ENCODE measurements at places on chromosomes 13 and 19. TPM values are rescaled to one million over a fixed set of nuclear protein-coding genes. Genes with fewer than 3 reads are reported as not detected.
A peak's percentile ranks its signal among the peaks of the same experiment; 100 is the strongest.

The EDNRB gene
- total RNA-seq: not detected

GRCh38 chr13:71320452-71320851, 546.6 kb downstream of the DACH1 start:
- DNase-seq: peak; percentile 18

The ZIC5 gene
- total RNA-seq: not detected

GRCh38 chr19:53875602-53876325, 6.2 kb upstream of the PRKCG start:
- no peak for DNase-seq

The SMIM44 gene
- not detected for total RNA-seq

DNA sequence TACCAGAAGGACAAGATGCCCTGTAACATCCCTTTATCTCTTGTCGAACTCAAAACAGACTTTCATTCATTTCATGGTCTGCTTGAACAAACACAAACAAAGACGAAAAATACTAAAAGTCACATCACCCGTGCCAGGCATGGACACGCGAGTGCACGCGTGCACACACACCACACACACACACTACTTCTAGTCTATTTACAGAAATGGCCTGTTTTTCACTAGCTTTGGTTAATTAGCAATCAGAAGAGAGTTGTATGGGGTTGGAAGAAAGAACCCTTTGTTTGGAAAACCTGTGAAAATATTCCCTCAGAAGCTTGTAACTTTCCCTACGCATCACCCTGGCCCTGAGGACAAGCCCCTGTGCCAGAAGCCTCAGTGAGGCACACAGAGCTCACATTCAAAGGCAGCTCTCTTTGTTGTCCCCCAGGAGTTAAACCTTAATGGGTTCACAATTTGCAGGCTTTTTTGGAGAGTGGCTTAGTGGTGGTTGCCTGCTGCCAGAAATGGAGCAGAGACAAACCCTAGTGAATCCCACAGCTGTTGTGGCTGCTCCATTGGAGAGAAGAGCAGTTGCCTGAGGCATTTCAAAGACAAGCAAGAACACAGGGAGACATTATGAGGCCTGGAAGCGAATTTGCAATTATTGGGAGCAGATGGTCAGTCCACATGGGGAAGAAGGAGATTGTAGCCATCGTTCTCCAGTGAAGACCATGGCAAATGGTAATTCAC, 55.9 kb downstream of the STARD13 start:
- no peak for DNase-seq

GRCh38 chr13:41970022-41970421, 9.1 kb upstream of the VWA8 start:
- no peak for DNase-seq

The TMIGD2 gene
- 16.1 TPM for total RNA-seq

The GPR12 gene
- total RNA-seq: not detected

DNA sequence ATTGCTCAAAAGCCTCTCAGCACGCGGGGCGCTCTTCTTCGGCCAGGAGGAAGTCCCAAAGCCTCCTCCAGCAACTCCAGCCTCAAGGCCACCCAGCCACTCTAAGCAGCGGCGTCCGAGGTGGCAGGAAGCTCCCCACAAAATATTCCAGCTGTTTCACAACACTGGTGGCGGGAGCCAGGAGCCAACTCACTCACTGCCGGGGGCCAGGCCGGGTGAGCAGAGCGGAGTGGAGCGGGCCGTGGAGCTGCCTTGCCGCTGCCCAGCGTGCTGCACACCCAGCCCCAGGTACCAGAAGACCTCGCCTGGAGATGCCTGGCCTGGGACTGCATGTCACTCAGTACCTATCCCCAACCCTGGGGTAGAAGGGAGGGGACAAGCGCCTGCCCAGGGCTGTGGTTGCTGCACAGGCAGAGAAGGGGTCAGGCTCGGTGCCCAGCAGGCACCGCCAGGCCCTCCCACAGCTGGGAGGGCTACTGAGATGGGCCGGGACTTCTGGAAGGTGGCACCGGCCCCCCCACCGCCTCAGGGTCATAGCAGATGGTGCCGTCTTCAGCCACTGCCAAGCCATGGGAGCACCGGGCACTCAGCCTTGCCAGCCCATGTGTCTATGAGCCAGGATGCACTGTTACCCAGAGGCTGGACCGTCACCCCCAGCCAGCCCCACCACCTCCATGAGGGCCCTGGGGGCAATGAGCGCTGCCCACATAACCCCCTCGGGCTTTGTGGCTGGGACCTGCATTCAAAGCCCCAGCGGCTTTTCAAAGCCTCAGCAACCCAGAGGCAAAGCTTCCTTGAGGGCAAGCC, 59.2 kb downstream of the MLLT1 start:
- DNase-seq: no peak

DNA sequence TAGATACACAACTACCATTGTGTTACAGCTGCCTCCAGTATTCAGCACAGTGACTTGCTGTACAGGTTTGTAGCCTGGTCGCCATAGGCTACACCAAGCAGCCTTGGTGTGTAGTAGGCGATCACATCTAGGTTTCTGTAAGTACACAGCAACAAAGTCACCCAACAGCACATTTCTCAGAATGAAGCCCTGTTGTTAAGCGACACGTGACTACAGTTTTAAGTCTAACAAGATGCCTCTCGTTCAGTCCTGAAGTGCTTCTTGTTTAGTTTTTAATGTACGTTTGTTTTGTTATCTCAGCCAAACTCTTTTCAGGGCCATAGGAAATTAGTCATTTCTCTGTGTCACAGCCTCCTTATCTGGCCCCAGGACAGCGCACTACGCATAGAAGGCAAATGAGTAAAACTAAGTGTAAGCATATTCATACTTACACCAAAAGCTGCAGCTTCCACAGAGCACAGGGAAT, 50.0 kb upstream of the GPR183 start:
- peak; percentile 82 for DNase-seq

GRCh38 chr13:51071493-51071892, 39.6 kb downstream of the C13orf42 start:
- no peak for DNase-seq

The SHISA2 gene
- total RNA-seq: 0.07 TPM

The PVR gene
- total RNA-seq: 11.3 TPM

DNA sequence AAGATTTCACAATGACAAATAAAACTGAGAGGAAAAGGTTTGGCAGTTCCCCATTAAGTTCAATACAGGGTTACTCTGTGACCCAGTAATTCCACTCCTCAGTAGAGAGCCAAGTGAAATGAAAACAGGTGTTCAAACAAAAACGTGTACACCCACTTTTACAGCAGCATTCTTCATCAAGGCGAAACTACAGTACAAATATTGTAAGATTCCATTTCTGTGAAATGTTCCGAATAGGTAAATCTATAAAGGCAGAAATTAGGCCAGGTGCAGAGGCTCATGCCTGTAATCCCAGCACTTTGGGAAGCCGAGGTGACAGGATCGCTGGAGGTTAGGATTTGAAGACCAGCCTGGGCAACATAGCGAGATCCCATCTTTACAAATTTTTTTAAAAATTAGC, 8.9 kb upstream of the GDF15 start:
- no peak for DNase-seq

GRCh38 chr19:51681286-51681941, 11.7 kb upstream of the SPACA6 start:
- DNase-seq: no peak

The GPR183 gene
- total RNA-seq: 50.3 TPM

The CYP4F2 gene
- total RNA-seq: not detected

DNA sequence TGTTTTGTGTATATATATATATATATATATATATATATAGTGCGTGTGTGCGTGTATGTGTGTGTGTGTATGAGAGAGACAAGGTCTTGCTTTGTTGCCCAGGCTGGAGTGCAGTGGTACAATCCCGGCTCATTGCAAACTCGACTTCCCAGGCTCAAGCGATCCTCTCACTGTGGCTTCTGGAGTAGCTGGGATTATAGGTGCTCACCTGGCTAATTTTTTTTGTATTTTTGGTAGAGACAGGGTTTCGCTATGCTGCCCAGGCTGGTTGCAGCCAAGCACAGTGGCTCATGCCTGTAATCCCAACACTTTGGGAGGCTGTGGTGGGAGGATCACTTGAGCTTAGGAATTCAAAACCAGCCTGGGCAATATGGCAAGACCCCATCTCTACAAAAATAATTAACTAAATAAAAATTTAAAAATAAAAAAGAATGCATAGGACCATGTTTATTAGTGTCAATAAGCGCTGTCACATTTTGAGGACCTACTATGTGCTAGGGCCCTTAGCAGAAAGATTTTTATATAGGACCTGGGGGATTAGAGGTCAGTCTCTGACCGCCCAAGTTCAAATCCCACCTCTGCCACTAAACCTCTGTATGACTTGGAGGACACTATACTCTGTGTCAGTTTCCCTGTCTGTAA, 1.8 kb downstream of the PVR start:
- DNase-seq: no peak

DNA sequence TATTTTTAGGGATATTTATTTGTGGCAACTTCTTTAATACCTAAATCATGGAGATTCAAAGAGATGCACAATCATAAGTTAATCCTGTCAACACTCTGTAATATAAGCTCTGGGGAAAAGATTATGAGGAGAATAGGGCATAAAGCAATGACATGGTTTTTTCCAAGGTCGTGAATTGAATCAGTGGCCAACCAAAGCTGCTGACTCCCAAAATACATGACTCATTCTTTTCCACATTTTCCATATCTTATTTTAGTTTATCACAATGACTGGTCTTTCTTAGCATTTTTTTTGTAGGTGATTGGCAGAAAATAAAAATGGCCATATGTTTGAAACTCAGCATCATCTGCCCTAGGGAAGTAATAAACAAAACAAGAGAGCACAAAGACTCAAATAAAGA, 28.5 kb upstream of the RBM26 start:
- DNase-seq: no peak

GRCh38 chr19:42547929-42548328, 19.6 kb upstream of the CEACAM1 start:
- no peak for DNase-seq

DNA sequence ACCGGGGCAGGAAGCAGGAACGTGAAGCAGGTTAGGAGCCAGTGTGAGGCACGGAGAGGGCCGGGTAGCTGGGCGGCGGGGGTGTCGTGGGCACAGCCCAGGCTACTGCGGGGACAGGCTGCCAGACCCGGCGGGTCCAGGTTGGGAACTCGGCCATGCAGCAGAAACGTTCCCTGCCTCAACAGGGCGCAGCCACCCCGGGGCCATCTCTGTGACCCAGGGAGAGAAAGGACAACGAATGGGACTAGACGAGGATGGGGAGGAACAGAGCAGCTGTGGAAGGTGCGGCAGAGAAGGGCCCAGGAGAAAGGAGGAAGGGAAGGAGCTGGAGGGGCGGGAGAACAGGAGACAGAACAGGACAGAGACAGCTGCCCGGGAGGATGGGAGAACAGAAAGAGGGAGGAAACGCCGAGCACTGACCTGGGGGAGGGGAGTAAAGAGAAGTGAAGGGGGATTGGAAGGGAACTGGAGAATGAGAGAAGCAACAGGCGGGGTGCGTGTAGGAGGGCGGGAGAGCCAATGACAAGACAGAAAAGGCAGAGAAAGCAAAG, 12.9 kb upstream of the GARIN5A start:
- DNase-seq: no peak

- peak; percentile 78 for DNase-seq
Measured at GRCh38 chr13:51584731-51585672, 740 bp downstream of the WDFY2 start.

The GPR4 gene
- not detected for total RNA-seq

The CTXN1 gene
- total RNA-seq: 0.82 TPM

The RDH8 gene
- total RNA-seq: not detected

DNA sequence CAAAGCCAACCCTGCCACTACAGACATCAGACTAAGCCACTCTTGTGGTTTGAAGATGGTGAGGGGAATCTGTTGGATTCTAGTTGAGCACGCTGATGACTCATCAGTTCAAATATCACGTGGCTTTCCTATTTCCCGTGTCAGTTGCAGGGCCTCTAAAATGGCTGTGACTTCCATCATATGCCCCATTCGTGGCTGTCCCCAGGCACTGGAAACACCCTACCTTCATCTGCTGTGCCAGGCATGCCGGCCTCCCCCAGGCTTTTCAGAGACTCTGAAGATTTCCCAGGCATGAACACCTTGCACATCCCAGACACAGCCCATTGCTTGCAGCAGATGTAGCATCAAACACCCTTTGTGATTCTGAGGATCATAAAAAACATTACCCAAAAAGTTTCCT, 659.9 kb downstream of the UQCRFS1 start:
- DNase-seq: peak; percentile 30

GRCh38 chr13:111629926-111630325, 309.5 kb downstream of the TEX29 start:
- DNase-seq: no peak

DNA sequence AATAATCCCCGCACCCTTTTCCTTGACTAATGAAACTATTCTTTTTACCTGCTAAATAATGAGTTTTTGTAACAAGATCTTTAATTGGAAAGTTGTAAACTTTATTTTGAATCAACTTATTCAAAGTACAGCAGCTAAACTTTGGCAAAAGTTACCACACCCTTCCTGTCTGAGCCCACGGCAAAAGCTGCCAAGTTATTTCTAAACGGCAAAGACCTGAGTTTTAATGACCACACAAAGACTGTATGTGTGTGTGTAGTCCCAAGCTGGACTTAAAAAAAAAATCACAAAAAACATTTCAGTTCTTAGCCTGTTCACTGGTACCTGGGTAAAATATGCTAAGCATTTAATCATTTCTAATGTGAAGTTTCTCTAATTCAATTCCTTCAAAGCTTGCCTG, 60.7 kb downstream of the ZAR1L start:
- DNase-seq: no peak

GRCh38 chr19:718991-719512, 10.3 kb downstream of the PALM start:
- DNase-seq: no peak

DNA sequence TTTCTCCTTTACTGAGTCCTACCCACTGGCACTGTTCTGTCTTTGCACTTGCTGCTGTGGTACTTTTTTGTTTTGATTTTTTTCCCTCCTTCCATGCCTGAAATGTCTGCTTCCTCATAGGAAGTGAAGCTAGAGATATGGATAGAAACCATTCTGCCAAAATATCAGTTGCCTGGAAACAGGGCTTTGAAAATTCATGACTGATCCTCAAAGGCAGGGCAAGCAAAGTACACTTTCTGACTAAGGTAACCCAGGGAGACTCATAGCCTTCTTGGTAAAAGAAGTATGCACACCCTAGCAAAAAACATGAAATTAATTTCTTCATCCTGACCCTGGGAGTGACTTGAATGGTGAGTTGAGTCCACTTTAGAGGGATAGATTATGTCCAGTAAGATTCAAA, 329.8 kb downstream of the MYO16 start:
- no peak for DNase-seq

The RUBCNL gene
- total RNA-seq: 1.1 TPM

- DNase-seq: no peak
Measured at GRCh38 chr19:13016628-13017305, 21.5 kb downstream of the NFIX start.

DNA sequence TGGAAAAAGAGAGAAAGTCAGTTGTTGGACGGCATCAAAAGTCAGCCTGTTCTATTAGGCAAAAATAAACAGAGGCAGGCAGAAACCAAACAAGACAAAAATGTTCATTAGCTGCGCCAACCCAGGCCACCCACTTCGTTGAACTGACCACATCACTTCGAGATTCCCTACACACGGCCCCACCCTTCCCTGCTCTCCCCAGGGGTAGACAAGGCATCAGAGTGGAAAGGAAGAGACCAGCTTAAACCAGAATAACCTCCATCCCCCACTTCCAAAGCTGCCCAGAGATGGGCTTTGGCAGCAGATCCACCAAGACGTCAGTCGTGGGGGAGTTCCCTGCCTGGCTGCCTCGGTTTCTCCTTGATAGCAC, 204.6 kb upstream of the TSHZ3 start:
- no peak for DNase-seq

The GPI gene
- 839 TPM for total RNA-seq

GRCh38 chr13:99074693-99075092, 96.8 kb upstream of the DOCK9 start:
- DNase-seq: no peak

GRCh38 chr19:7272856-7273578, 21.2 kb downstream of the INSR start:
- no peak for DNase-seq
